ENCODE measurements at places on chromosomes 2 and 18.
A peak's percentile ranks its signal among the peaks of the same experiment; 100 is the strongest.

- DNase-seq, result no peak
Observed at GRCh38 chr18:59553273-59553870, 143.9 kb downstream of the CCBE1 start.

- DNase-seq, result no peak
Observed at GRCh38 chr18:26468931-26469340, 79.4 kb downstream of the KCTD1 start.

GRCh38 chr2:112166806-112167499, 28.8 kb downstream of the FBLN7 start:
- DNase-seq, result no peak

- no peak for DNase-seq
Observed at GRCh38 chr18:7844418-7844817, 277.3 kb downstream of the PTPRM start.

GRCh38 chr2:39719317-39719716, 53.6 kb downstream of the TMEM178A start:
- DNase-seq, result no peak

DNA sequence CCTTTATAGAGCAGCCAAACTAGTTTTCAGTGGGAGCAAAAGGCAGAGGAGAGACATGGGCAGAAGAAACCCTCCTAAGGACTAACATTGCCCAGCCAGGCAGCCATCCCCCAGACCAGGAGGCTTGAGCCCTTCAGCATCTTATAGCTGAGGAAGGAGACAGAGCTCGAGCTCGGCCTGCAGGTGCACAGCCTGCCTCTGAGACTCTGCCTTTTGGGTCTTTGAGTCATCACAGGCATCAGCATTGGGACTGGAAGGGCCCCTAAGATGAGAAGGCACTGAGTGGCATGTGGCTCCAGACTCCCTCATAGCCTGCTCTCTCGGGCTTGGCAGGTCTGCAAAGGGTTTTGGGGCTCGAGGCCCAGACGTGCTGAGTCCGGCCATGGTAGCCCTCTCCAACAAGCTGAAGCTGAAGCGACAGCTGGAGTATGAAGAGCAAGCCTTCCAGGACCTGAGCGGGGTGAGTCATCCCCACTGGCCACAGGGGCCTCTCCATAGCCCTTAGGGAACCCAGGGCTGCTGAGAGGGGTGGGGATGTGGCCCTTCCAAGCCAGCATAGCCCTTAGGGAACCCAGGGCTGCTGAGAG, 84.1 kb downstream of the EPAS1 start:
- no peak for DNase-seq

GRCh38 chr2:32627441-32627813, 423 bp upstream of the TTC27 start:
- DNase-seq, result no peak

DNA sequence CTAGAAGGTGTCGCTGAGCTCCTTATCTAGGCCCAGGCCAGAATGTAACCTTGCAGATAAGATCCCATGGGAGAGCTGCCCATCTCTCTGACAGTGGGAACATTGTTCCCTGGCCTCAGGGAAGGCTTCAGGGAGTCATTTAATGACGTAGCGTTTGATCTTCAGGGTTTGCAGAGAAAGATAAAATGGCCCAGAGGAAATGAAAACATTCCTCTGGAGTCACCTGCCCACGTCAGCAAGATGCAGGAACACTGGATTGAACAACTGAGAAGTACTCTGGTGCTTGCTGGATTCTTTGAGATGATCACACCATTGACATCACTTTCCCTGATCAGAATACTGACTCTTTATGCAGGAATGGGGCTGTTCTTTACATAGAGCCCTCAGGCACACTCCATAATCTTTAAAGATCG, 51.6 kb downstream of the MAPK4 start:
- no peak for DNase-seq

DNA sequence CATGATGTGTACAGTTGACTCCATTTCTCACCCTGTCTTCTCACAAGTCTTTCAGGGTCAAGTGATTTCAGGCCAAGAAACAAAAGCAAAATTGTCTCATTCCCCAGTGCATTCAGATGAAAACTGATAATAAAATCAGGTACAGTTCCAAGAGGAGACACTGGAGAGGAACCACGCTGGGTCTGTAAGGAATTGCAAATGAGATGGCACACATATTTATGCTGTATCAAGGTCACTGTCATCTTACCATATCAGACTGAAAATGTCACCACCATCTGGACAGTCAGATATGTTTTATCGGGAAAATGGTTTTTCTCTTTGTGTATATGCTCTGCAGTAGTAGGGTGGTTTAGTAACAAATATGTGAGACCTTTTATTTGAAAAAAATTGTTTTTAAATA, 91.7 kb downstream of the CCDC138 start:
- DNase-seq, result no peak

DNA sequence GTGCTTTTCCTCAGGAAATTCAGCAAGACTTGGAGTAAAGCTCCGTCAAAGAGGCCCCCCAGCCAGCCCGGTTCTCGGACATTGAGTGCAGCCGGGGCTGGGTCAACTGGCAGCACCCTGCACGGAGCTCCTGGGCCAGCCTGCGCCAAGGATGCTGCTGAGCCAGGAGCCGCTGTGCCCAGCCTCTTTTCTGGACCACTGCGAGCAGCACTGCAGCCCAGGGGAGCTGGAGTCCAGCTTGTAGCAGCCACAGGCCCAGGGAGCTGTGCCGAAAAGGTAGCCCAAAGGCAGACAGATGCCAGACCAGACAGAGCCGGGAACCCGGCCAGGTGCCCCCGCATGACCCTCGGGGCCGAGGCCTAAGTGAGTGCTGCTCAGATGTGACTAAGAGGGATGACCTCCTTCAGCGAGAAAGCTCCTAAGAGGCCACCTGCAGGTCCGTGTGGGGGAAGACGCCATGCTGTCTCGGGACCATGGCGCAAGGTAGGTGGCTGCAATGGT, 7.3 kb downstream of the CLHC1 start:
- no peak for DNase-seq

DNA sequence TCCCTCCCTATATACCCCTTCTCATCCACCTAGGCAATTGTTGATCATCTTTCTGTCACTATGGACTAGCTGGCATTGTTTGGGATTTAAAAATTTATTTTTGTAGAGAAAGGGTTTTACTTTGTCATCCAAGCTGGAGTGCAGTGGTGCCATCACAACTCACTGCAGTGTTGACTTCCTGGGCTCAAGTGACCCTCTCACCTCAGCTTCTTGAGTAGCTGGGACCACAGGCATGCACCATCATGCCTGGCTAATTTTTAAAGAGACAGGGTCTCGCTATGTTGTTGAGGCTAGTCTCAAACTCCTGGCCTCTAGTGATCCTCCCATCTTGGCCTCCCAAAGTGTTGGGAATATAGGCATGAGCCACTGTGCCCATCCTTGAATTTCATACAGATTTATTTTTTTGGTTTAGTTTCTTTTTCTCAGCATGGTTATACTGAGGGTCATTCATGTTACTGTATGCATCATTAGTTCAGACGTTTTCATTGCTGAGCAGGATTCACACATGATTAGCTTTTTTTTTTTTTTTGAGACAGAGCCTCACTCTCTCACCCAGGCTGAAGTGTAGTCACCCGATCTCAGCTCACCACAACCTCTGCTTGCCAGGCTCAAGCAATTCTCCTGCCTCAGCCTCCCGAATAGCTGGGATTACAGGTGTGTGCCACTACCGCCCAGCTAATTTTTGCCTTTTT, 8.6 kb upstream of the PCARE start:
- no peak for DNase-seq

GRCh38 chr18:78364388-78364960, 615.1 kb upstream of the SALL3 start:
- no peak for DNase-seq

- peak; percentile 9 for DNase-seq
Observed at GRCh38 chr2:102664471-102664909, 45.1 kb downstream of the SLC9A2 start.

- DNase-seq, result no peak
Observed at GRCh38 chr2:97662895-97663625, 784 bp downstream of the ACTR1B start.

GRCh38 chr18:24633121-24633520, 172.7 kb downstream of the HRH4 start:
- DNase-seq, result no peak

- no peak for DNase-seq
Observed at GRCh38 chr18:46013484-46014189, 46.5 kb upstream of the EPG5 start.

DNA sequence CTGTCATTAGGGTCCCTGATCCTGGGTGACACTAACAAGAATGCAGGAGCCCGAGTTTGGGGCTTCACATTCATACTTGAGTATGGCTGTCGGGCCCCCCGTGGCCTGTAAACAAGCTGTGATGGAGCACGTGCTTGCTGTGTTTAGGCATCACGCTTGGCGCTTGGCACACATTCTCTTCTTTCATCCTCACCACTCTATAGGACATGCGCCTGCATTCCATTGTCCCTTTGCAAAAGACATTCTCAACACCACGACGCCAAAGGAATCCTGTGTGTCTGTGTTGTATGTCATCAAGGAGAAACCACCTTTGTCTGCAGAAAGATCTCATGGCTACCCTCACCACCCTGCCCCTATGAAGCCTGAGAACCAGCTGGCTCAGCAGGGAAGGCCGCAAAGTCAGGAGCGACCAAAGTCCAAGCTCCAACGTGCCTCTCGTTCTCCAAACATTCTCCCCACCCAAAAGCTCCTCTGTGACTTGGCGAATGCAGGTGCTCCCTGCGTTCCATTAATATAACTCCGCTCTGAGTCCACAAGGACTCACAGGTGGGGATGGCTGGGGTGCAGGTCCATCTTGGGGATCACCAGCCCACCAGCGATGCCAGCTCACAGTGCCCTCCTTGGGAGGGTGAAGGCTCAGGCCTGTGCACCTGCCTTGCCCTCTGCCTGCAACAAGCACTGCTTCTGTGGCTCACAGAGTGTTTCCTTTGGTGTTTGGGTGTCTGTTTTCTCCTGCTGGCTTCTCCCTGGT, 6.2 kb upstream of the PER2 start:
- no peak for DNase-seq

- DNase-seq, result no peak
Observed at GRCh38 chr2:181471783-181472182, 14.6 kb downstream of the ITGA4 start.

GRCh38 chr2:145034511-145034910, 514.6 kb upstream of the ZEB2 start:
- DNase-seq, result no peak

GRCh38 chr2:40105593-40105992, 326.5 kb upstream of the THUMPD2 start:
- DNase-seq, result no peak

GRCh38 chr18:64409511-64409910, 260.6 kb upstream of the LINC00305 start:
- DNase-seq, result no peak
